ENCODE measurements at places on chromosomes 7 and 10. TPM values are rescaled to one million over a fixed set of nuclear protein-coding genes. Genes with fewer than 3 reads are reported as not detected.

DNA sequence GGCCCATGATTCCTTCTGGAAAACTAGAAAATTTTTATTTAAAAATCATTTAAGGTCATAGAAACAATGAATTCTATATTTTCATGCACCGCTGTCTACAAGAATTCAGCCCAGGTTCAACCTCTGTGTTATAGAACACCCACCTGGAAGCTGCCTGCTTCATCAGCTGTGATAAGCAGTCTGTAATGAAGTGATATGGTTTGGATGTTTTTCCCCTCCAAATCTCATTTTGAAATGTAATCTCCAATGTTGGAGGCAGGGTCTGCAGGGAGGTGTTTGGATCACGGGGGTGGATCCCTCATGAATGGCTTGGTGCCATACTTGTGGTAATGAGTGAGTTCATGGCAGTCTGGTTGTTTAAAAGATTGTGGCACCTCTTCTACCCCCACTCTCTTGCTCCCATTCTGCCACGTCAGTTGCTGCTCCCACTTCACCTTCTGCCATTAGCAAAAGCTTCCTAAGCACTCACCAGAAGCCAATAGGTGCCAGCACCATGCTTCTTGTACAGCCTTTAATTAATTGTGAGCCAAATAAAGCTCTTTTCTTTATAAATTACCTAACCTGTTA is 55.6 kb downstream of the MRPL32 start:
- no peak for DNase-seq

KAT6B gene
- 84.8 TPM for total RNA-seq

ADD3 gene
- 257 TPM for total RNA-seq

DNA sequence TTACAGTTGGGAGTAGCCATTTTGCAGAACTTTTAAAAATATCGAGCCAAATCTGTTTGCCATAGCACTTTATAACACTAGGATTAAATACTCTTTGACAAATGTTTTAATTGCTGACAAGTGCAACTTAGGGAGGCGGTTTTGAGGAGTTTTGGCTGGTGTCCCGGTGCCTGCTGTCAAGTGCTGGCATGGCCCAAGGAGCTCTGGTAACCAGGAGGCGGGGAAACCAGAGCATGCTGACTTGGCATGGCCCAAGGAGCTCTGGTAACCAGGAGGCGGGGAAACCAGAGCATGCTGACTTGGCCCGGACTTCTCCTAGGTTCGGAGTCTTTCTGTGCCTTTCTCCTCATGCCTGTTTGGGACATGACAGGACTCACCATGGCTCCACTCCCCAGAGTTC is 30.8 kb upstream of the ZNF32 start:
- DNase-seq: peak; percentile 96

GRCh38 chr7:574661-575395 is 55.2 kb upstream of the PDGFA start:
- DNase-seq: no peak

GRCh38 chr10:54667136-54667535 is 133.9 kb downstream of the PCDH15 start:
- no peak for DNase-seq

Measured in thyroid gland (tissue), 4 donors.